ENCODE measurements at places on chromosomes 2 and 18.

DNA sequence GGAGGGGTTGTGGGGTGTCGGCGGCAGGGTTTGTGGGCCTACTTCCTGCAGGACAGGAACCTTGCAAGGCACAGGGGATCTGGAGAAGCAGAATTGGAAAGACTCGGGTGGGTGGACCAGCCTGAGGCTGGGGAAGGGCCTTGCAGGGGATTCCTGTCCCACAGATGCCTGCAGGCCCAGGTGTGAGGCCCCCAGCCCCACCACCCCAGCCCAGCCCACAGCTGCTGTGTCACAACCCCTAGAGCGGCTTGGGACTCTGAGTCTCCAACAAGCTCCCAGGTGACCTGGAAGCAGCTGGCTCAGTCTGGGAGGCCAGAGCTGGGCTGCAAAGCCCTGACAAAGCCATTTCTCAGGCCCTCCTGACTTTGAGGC, 93.1 kb downstream of the ZFP36L2 start:
- DNase-seq = no peak

GRCh38 chr18:39701055-39701783, 2135.6 kb upstream of the CELF4 start:
- no peak for DNase-seq

GRCh38 chr2:231929961-231930592, 3.9 kb upstream of the NPPC start:
- no peak for DNase-seq

DNA sequence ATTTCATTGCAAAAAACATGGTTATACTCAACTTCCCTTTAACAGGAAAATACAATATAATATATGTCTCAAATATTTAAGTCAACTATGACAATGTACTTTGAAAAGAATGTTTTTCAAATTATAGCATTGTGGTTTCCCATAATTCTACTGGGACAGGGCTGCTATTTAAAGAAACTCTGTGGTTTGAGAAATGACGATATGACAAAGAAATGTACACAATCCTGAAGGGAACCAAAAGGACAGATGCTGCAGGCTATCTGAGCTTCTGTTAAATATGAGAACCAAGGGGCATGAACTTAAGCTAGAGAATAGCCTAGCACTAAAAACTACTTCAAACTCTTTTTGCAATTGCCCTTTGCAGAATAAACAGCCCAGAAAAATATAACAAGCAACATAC, 415.9 kb downstream of the GRB14 start:
- DNase-seq = no peak

- DNase-seq = no peak
Observed at GRCh38 chr18:74356959-74357358, 41.3 kb downstream of the C18orf63 start.

DNA sequence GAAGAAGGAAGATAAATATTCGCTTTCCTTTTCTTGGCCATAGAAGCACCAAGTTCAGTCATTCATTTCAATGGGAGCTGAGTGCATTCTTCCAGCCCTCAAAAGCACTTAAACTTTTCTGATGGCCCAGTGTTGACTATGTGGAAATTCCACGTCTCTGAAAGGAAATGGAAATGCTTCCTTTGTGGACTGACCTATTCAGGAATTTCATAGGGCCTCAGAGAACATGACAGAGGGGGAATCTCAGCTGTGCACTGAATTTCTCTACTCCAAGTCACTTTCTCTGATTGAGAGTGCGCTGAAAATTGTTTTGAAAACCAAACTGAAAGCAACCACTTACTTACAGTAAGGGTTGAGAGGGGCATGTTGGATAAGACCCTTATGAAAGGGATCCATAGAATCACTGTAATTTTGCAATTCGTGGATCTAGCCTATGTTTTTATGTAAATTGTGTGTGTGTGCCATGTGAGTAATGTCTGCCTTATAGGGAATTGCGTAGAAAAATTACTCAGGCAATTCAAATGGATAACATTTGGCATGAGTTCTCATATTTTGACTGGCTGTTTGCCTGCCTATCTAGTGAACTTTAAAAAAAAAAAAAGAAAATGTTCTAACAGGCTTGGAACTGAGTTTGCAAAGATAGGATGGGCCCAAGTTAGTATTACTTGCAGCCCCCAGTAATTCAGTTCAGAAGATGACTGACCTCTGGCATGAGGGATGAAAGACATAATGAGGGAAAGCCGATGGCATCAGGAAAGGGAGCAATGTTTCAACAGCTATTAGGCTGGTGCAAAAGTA, 437.0 kb downstream of the PTPRM start:
- no peak for DNase-seq

- DNase-seq = no peak
Observed at GRCh38 chr2:16243411-16243996, 303.2 kb downstream of the MYCN start.

DNA sequence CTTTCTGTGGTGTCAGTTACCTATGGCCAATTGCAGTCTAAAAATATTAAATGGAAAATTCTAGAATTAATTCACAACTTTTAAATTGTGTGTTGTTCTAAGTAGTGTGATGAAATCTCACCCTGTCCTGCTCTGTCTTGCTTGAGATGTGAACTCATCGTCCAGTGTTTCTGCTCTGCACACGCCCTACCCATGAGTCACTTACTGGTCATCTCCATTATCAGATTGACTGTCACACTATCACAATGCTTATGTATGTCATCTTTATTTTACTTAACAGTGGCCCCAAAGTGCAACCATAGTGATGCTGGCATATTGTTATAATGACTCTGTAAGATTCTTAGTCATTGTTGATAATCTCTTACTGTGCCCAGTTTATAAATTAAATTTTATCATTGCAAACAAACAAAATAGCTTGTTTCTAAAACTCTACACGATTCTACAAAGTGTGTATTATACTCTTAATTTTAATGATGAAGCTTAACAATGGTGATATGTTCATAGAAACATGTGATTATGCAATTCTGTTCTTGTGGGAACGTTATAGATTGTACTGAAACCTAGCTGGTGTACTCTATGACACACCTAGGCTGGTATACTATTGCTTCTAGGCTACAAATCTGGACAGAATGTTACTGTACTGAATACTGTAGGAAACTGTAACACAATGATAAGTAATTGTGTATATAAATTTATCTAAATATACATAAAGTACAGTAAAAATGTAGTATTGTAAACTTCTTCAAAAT, 1086.8 kb upstream of the PIK3C3 start:
- peak; percentile 81 for DNase-seq

- peak; percentile 26 for DNase-seq
Observed at GRCh38 chr2:189350540-189351209, 90.6 kb upstream of the WDR75 start.

DNA sequence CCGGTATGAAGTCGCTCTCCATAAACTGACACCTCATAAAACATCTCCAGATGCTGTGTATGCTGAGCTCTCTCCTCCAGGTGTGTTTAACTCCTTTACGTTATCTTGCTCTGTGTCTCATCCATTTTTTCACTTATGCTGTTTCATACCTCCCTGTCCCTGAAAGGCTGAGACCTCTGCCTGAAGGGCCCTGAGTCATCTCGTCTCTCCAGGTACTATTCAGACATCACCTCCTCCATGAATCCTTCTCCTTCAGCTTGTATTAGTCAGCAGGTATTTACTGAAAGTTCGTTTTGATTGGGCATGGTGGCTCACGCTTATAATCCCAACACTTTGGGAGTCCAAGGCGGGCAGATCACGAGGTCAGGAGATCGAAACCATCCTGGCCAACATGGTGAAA, 244.5 kb upstream of the EPHA4 start:
- no peak for DNase-seq

GRCh38 chr2:187617905-187618304, 63.7 kb upstream of the TFPI start:
- DNase-seq = no peak

DNA sequence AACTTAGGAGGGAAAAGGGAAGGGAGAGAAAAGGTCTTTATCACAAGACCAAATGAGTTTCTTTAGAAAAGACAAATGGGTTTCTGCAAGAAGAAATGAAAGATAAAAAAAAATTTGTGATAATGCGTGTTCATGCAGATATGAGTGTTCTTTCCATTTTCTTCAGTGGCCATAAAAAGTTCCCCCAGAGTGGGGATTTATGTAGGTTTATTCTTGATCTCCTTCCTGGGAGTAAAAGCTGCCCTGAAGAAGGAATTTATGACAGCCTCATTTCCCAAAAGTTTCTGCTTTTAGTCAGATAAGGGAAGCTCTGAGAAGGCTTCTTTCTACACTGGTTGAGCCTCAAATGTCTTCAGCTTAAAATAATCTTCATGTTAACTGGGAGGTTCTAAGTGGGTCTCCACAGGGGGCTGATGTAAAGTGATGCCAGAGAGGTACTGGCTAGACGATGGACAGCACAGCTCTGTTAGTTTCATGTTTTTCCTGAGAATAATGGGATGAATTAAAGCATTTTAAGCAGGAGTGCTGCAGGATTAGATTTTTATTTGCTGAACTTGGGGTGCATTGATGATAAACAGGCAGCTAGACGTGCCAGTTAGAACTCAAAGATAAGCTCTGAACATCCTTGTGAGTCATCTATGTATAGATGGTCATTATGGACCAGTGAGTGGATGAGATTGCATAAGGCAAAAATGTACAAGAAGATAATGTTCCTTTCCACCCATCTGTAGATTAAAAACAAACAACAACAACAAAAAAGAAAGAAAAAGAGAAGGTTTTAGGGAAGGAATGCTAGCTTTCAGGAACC, 99.4 kb upstream of the MSH2 start:
- DNase-seq = no peak

DNA sequence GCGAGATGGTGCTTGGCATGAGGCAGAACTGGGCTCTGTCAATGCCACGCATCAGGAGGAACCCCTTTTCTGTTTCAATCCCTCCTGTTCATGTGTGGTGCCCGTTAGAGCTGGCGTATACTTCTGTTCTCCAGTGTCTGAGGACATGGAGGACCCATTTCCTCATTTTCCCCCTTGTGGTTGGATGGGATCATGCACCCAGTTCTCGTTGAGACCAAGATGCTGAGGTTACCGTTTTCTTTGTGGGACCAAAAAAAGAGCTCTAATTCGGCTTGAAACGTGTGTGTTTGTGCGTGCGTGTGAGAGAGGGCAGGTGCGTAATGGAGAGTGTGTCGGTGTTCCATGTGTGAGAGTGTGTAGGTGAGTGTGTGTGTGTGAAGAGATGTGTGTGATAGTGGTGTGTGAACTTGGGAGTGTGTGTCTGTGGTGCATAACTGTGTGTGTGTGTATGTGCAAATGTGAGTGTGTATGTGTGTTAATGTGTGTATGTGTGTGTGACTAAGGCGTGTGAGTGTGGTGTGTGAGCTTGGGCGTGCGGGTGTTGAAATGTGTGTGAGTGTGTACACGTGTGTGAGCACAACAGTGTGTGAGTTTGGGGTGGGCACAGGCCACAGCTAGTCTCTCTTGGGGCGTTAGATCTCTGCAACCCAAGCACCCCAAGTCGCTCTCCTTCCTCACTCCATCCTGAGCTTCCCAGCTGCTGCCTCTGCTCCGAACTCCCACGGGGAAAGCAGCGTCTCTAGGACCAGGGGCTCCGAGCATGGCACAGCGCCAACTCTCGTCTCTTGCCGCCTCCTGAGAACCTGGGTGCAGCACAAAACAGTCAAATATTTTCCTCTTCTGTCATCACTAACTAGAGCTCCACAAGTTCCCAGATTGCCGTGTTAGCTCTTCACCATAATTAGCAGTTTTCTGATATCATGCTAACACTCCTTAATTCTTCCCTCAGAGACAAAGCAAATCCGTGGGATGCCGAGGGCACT, 75.8 kb downstream of the LONRF2 start:
- DNase-seq = no peak

Data from kidney glomerular epithelial cell (primary cell).